T-helper 1 cell (primary cell): ENCODE measurements at places on chromosomes 2 and 18.

DNA sequence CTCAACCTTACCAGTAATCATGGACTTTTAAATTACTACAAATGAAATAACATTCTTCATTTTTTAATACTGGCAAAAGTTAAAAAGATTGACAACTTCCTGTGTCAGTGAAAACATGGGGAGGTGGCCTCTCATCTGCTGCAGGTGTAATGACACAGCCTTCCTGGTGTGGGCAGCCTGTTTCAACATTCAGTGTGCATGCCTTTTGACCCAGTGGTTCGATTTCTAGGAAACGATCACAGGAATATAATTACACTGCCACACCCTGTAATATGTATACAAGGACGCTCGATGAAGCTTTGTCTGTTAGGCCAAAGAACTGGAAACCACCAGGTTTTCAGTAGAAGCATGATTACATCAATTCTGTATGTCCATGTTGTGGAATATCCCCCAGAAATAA is 68.7 kb downstream of the MTHFD2 start:
- peak; percentile 33 for DNase-seq

GRCh38 chr2:85823951-85824350 is 64.8 kb downstream of the ST3GAL5 start:
- no peak for DNase-seq

- peak; percentile 21 for DNase-seq
Observed at GRCh38 chr2:171479154-171479814, 43.0 kb upstream of the CYBRD1 start.

- no peak for DNase-seq
Observed at GRCh38 chr2:51981783-51982182, 949.9 kb upstream of the NRXN1 start.

DNA sequence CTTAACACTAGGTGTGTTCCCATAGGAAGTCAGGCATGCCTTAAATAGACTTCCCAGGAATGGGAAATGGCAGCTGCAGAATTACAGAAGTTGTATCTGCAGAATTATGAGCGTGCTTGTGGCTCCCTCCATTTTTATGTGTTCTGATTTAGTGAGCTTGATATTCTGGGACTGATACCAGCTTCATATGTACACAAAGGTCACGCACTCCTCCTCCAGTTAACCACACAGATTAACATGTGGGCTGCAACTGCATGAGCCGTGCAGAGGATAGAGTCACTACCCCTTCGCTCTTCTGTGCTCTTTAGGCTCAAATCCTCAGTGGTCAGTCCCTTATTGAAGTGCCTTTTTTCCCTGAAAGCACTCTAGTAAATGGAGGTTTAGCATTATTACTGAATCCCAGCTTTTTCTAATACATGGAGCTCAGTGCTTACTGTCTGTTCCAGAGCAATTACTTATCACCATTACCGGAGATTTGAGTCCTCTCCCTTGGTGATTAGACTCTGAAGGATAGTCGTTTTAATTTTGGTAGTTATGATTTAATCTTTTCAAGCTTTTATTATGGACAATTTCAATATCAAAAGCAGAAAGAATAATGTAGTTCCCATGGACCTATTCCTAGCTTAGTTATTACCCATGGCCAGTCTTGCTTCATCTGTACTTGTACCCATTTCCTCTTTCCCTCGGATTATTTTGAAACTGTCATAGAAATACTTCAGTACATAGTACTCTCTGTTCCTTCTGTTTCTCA is 238.3 kb downstream of the PRKCE start:
- no peak for DNase-seq

- DNase-seq, result no peak
Observed at GRCh38 chr2:7612969-7613368, 695.8 kb downstream of the RNF144A start.

- no peak for DNase-seq
Observed at GRCh38 chr18:79546781-79547272, 132.8 kb upstream of the CTDP1 start.

DNA sequence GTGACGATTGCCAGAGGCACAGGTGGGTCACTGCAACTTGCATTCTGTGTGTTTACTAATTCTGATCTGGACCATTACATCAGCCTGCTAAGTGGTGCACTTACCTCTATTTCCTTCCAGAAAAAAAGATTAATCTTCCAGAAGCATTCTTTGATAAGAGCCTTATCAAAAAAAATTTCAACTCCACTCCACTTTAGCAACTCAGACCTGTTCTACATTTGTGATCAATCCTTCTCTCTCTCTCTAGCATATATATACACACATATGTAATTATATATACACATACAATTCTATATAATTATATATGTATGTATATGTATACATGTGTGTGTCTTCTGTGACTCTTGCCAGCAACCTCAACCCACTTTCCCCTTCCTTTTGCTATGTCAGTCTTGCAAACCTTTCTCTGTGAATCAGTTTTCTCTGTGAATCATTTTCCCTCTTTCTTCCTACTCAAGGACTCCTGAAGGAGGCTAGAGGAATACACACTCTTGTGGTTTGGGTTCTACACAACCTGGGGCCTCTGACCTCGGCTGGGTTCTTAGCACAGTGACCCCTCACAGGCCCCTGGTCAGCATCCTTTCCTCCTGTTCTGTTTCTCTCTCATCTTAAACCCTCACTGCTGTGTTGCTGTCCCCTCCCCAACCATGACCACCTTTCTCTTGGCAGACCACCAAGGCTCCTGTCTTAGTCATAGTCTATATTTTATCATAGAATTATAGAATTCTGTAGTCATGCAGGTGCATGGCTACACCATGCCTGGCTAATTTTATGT is 130.4 kb upstream of the PELI1 start:
- DNase-seq, result no peak

- peak; percentile 42 for DNase-seq
Observed at GRCh38 chr2:112623913-112624777, 21.6 kb upstream of the SLC20A1 start.

DNA sequence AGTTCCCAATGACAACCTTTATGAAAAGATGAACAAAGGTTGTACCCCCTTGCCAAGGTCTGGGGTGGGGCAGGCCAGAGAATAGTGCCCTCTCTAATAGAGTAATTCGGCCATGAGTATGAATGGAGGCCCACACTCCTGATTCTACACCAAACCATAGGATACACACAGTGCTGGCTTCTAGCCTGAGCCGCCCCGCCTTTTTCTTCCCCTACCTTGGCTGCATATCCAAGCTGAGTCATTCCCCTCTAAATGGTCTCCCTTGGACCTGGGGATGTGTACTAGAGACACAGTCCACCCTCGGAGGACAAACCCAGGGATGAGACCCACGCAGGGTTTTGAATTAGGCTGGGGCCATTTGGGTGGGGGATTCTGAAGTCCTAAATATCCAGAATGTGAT is 107.2 kb upstream of the CAPN13 start:
- DNase-seq, result no peak

DNA sequence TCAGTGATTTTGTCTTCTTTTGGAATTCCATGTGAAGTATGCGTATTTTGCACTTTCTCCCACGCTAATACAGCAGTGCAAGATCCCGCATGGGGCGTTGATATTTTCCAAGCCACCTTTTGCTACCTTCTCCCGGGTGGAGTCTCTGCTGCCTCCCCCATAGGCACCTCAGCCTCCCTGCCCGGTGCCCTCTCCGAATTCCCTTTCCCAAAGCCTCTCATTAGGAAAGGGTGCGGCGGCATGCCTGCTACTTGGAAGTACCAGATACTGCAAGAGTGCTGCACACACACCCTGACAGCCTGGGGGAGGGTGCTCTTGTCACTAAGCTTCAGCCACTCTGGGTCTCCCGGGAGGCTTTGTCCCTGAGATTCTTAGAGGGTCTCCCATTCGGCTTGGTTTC is 114.4 kb upstream of the PXDN start:
- DNase-seq, result no peak

GRCh38 chr18:4433717-4434116 is 21.4 kb downstream of the DLGAP1 start:
- DNase-seq, result no peak

- no peak for DNase-seq
Observed at GRCh38 chr18:2896990-2897389, 50.2 kb downstream of the EMILIN2 start.

DNA sequence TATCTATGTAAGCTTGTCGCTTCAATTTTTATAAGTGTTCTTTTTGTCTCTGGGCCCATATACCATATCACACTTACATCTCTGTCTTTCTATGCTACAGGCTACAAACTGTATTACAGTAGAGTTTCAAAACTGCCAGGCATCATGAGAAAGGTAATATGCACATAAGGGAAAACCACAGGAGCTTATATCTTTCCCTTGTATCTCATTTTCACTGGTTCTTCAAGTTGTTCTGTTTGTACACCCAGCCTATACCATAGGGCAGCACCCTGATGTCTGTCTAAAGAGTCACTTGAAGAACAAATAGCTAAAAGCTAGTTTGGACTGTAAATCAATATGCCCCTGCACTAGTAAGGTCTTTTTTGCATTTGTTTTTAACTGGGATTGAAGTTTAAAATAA is 366.7 kb downstream of the FIGN start:
- DNase-seq, result no peak

DNA sequence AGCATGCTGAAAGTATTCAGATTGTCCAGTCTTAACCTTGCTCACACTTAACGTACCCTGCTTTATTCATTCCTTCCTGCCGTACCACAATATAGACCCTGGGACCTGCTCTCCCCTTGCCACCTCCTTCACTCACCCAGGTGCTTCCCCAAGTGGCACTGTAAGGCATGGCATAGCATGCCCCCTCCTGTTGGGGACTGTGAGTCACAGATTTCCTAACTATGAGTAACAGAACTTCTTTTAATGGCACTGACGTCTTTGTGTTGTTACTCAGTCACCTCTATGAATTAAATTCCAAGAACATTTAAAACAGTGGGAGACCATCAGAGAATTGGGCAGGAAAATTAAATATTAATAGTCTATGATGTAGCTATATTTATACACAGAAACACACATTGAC is 117.2 kb downstream of the CTNNA2 start:
- no peak for DNase-seq

DNA sequence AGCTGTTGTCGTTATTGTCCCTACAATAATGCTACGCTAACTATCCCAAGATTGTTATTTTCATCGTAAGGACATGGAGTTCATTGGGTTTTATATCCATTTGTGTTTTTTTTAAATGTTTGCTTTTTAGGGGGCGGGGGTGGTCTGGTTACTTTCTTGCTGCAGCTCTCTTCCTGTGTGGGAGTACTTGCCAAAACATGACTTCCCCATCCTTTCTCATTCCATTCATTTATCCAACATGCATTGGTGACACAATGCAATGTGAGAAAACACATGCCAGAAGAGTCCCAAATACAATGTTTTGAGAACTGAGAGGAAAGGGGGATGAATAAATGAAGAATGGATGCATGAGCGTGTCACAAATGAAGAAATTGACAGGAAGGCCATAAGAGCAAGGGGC is 55.9 kb downstream of the E2F6 start:
- no peak for DNase-seq

DNA sequence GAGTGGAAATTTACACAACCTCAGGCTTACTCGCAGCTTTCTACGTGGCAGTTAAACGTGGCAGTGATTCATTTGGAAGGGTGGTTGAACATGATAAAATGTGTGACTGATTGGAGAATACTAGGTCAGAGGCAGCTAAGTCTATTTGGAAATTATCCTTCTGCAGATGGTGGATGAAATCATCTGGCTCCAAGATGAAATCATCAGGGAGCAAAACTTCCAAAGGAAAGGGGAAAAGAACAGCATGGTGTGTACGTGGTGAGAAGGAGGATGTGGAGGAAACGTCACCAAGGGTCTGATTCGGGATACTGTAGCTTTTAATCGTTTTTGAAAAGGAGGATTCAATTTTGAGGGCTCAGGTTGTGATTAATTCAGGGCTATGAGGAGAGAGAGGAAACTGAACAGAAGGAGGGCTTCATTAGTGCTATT is 47.9 kb downstream of the COL3A1 start:
- no peak for DNase-seq

- no peak for DNase-seq
Observed at GRCh38 chr2:70369082-70369481, 67.2 kb upstream of the FAM136A start.

DNA sequence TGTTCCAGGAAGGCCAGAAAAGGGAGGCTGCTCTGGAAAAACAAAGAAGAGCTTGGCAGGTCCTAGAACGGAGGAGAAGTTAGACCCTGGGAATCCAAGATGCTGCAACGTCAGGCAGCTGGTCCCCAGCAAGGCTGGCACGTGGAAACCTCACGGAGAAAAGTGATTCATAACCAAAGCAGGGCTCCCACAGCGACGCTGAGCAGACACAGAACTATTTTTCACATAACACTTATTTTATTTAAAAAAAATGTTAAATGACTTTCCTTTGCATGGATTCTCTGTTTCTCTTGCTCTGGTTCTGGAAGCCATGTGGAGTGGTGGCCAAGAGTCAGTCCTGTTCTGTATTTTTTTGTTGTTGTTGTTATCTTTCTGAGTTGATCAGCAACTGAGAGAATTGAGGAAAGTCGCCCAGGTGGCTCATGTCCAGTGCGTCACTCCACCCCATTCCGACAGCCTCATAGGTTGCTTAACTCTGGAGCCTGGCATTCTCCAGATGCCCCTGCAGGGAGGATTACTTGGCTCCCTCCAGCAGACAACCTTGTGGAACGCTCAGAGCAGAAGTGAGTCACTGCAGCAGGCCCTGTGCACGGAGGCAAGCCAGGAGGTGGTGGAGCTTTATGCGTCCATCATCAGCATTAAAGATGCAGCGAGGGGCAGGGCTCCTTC is 229.9 kb upstream of the HDAC4 start:
- no peak for DNase-seq

GRCh38 chr18:65279668-65280305 is 471.0 kb upstream of the CDH7 start:
- DNase-seq, result no peak

- DNase-seq, result peak; percentile 24
Observed at GRCh38 chr2:106269591-106270291, 75.6 kb upstream of the UXS1 start.

DNA sequence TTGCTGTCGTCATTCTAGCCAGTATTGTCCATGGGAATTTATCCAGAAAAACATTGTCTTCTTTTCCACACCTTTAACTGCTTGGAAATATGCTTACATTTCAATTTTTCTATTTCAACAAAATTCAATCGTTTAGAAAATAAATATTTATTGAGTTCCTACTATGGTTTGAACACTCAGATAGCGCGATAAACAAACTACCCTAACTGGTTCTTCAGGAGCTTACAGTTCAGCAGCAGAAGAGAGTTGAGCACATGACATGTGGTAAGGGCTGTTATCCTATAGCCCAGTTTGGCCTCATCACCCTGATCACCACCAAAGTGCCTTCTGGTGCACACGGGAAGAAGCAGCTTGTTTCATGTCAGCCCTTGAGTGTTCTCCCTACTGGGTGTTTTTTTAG is 375.2 kb upstream of the SMIM21 start:
- DNase-seq, result no peak

DNA sequence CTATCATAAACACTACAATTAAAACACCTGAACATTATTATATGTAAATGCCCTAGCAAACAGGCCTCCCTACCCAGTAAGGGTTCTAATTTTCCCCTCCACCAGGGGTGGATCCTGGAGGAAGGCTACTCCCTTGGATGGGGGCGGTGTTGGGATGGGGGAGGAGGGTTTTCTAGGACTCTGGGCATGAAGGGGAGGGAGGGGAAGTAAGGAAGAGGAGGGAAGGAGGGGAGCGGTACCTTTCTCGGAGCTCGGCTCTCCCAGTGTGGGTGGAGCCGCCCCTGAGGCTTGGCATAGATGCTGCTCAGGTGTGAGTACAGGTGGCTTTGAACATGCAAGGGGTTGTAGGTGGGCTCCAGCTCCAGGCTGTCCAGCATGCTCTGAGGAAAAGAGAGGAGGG is 5.4 kb downstream of the DOK1 start:
- DNase-seq, result no peak
